ENCODE measurements at places on chromosomes 16 and 17.

- peak; percentile 20 for DNase-seq
Observed at GRCh38 chr17:82356845-82357355, 2.1 kb upstream of the TEX19 start.

DNA sequence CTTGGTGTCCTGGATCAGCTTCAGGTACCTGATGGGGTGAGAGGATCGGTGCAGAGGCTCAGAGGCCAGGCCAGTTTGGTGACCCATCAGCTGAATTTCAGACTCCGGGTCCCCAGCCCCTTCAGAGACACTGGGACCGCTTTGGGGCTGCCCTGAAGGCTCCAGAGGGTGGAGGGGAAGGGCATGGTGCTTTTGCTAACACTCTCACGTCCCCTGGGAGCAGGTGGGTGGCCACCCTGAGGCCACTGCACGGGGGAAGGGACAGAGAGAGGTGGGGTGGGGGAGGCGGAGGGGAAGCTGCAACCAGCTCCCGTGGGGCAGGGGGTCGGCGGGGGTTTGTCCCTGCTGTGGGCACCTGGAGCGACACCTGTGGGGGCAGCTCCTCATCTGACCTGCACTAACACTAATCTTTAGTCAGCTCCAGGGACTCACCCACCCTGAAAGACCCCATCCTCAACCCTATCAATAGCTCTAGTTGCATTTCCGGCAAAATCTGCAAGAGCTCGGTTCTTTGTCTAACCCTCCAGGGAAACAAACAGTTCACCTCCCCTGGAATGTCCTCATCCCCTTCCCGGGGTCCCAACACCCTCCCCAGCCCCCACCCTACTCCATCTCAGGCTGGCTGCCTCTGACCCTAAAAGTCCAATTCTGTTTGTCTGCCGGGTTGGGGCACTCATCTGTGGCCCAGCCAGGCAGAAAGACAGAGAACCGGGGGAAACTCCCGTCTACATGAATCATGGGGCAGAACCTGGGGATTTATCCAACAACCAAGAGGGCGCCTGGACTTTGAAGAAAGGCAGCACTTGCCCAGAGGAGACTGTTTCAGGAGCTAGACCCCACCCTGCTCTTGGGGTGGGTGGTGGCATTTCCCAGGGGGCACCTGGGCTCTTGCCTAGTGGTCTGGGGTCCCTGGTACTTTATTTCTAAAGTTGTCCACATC lies 91.9 kb upstream of the CBX4 start:
- DNase-seq, result no peak

- no peak for DNase-seq
Observed at GRCh38 chr17:57335195-57335792, 79.0 kb downstream of the MSI2 start.

GRCh38 chr16:69195369-69196029 lies 8.5 kb downstream of the SNTB2 start:
- no peak for DNase-seq

- DNase-seq, result peak; percentile 73
Observed at GRCh38 chr16:1333149-1333812, at the start of gene BAIAP3. BAIAP3 (plus strand) TSS chr16:1333645; CDS start chr16:1338550, 4,905 bp downstream.

DNA sequence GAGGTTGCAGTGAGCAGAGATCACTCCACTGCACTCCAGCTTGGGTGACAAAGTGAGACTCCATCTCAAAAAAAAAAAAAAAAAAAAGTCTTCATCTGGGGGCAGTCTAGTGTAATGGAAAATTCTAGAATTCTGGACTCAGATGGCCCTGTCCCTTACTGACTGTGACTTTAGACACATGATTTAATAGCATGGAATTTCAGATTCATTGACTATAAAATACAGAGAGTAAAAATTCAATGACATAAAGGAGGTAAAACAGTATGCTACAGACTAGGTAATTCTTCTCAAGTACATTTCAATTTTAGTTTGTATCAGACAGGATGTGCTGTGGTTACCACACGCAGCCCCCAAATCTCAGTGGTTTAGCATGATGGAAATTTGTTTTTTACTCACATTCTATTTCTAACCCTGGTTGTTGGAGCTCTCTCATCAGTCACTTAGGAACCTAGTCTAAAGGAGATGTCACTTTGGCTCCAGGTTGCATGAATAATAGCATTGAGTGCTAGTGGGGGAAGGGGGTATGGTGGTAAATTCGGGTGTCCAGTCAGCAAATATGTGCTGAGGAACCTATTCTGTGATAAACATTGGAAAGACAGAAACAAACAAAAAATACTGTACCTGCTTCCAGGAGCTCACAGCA lies 444.0 kb downstream of the XYLT1 start:
- DNase-seq, result no peak

GRCh38 chr17:45300060-45300751 lies 16.6 kb downstream of the MAP3K14 start:
- DNase-seq, result no peak

DNA sequence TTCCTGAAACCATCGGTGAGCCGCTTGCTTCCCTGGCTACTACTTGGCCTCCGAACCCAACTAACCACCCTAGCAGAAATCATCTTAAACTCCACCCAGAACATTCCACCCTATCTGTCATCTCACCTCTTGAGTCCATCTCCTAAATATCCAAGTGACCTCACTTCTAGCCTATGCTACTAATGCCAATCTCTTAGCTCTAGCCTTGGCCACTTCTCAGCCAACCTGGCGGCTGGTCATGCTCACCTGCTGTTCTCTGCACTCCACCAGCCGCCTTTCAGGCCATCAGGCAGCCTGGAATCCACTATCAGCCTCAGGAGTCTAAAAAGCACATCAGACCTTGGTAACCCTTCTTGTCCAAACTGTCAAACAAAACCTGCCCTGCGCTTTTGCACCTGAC lies 11.9 kb upstream of the CYTH1 start:
- no peak for DNase-seq

DNA sequence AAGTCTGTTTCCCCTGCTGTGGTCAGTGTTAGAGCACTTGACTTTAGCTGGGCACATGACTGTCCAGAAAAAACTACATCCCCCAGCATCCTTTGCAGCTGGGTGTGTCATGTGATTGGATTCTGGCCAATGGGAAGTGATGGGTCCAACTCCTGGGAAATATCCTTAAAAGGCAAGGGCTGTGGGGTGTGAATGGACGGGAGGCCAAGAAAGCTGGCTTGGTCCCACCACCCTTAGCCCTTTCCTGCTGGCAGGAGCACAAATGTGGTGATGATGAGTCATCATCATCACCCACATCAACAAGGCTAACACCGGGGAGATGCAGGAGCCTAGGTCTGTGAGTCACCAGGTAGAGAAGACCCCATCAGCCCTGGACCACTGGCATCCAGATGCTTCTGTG lies 341.7 kb downstream of the C16orf95 start:
- DNase-seq, result peak; percentile 32

- peak; percentile 62 for DNase-seq
Observed at GRCh38 chr17:78341559-78342448, 18.1 kb downstream of the SOCS3 start.

GRCh38 chr17:38705523-38705802 lies 390 bp downstream of the MLLT6 start:
- peak; percentile 37 for DNase-seq

DNA sequence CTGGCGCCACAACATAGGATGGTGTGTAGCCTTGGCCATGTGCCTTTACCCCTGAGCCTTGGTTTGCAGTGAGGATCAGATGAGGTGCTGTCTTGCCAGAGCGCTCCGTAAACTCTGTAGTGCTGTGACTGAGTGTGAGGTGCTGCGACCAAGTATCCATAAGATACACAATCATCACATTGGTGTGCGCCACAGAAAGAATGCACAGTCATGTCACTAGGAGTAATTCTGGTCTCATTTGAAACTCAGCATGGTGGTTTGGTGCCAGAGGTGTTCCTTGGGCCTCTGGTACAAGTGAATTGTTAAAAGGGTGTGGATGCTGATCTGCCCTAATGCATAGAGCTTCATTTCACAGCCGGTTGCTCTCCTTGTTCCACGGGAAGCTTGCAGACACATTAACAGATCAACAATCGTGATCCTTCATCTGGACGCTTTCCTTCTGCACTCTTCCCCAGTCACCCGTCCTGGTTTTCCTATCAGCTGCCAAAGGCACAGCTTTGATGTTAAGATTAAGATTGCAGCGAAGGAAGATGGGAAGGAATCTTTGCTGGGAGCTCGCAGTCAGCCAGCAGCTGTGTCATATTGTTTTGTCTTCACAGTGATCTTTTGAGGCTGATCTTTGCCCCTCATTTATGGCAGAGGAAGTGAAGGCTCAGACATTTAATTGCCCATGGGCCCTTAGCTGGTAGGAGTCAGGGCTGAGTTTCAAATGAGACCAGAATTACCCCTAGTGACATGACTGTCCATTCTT lies 79.1 kb downstream of the KSR1 start:
- no peak for DNase-seq

DNA sequence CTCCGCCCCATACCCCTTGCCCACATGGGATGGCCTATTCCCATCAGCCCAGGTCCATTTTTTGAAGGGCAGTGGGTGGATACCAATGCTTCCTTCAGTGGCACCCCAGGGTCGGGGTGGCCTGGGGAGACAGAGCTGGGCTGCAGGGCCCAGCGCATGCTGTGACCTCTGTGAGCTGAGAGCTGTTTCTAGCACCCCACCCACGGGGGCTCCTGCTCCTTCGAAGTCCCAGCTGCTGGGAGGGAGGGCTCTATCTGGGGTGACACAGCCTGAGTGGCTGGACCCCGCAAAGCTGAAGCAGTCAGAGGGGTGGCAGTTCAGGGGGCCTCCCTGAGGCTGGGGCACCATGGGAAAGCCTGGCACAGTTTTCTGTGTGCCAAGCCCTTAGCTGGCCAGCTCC lies 10.7 kb downstream of the PAM16 start:
- DNase-seq, result no peak

DNA sequence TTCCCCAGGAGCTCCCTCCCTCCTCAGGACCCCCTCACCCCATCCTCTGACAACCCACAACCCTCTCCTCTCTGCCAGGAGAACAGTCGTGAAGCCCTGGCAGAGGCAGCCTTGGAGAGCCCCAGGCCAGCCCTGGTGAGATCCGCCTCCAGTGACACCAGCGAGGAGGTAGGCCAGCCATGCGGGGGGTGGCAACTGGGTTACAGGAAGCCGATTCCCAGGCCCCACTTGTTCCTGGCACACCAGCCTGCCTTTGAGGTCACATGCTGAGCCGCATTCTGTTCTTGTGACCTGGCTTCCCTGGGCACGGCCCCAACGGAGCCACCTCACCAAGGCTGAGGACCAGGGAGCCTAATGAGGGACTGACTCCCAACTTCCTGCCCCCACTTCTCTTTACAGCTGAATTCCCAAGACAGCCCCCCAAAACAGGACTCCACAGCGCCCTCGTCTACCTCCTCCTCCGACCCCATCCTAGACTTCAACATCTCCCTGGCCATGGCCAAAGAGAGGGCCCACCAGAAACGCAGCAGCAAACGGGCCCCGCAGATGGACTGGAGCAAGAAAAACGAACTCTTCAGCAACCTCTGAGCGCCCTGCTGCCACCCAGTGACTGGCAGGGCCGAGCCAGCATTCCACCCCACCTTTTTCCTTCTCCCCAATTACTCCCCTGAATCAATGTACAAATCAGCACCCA lies 7.9 kb downstream of the NAT9 start:
- no peak for DNase-seq

GRCh38 chr16:50678531-50678930 lies 2.6 kb downstream of the SNX20 start:
- no peak for DNase-seq

GRCh38 chr17:1275962-1276736 lies 3.3 kb upstream of the TRARG1 start:
- peak; percentile 64 for DNase-seq

DNA sequence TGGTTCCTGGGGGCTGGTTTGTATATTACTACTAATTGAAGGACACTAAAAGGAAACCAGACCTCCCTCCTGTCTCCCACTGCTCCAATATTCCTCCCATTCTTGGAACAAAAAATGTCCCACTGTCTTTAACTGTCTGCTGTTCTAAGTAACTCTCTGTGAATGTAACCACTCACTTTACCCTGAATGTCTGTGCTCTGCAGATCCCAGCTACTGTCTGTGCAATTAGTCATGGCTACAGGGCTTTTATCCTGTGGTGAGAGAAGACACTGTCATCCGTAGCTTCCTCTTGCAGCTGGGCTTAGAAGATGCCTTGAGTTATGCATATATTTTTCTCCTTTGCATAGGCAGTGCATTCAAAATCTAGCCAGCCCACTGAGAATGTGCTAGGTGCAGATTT lies 853.8 kb downstream of the CDH8 start:
- no peak for DNase-seq

GRCh38 chr17:73513426-73513825 lies 130.8 kb downstream of the SDK2 start:
- DNase-seq, result no peak

Measured in BE2C (cell line).